ENCODE measurements at places on chromosomes 1 and 21. TPM values are rescaled to one million over a fixed set of nuclear protein-coding genes. Genes with fewer than 3 reads are reported as not detected.

DNA sequence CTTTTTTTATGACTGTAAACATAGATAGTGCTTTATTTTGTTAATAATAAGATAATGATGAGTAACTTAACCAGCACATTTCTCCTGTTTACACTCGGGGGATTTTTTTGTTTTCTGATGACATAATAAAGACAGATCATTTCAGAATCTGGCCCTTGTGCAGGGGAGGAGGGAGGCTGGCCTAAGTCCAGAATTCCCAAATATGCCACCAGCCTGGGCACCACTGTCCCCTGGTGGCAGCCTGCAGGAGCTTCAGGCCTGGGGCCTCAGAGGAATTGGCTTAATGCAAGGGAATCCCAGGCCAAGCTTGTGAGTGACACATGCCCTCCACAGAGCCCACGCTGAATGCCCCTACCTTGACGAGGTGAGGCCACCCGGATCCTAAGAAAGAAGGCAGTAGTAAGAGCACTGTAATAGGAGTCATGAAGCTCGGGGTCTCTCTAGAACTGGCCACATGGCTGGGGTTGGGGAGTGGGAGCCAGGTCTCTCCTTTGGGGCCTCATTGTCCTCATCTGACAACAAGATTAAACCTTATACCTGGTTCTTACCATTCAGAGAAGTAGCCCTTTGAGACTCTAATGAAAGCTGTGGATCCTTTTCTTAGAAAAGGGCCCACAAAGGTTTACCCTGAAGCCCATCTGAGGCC lies 24.1 kb downstream of the ETNK2 start:
- H3K36me3 ChIP-seq = no peaks in the 10 kb centered on the region
- H3K27me3 ChIP-seq = no peaks in the 10 kb centered on the region
- no peak overlapping the region for H3K27ac ChIP-seq

- H3K4me1 ChIP-seq = peaks cover 1% of the 10 kb centered on the region
- H3K27ac ChIP-seq = no peak overlapping the region
- DNase-seq = no peak
- H3K4me3 ChIP-seq = no peak overlapping the region
- H3K27me3 ChIP-seq = no peaks in the 10 kb centered on the region
Measured at GRCh38 chr1:239392271-239392670, 5.9 kb downstream of the CHRM3 start.

- H3K4me1 ChIP-seq = peaks cover 7% of the 10 kb centered on the region
- H3K27me3 ChIP-seq = no peaks in the 10 kb centered on the region
- H3K27ac ChIP-seq = peak overlapping the region; percentile 62
- H3K36me3 ChIP-seq = no peaks in the 10 kb centered on the region
- no peak overlapping the region for H3K4me3 ChIP-seq
- DNase-seq = peak; percentile 95
Measured at GRCh38 chr1:63674238-63674864, 81.1 kb downstream of the PGM1 start.

The PLA2G4A gene
- total RNA-seq = 19.0 TPM

DNA sequence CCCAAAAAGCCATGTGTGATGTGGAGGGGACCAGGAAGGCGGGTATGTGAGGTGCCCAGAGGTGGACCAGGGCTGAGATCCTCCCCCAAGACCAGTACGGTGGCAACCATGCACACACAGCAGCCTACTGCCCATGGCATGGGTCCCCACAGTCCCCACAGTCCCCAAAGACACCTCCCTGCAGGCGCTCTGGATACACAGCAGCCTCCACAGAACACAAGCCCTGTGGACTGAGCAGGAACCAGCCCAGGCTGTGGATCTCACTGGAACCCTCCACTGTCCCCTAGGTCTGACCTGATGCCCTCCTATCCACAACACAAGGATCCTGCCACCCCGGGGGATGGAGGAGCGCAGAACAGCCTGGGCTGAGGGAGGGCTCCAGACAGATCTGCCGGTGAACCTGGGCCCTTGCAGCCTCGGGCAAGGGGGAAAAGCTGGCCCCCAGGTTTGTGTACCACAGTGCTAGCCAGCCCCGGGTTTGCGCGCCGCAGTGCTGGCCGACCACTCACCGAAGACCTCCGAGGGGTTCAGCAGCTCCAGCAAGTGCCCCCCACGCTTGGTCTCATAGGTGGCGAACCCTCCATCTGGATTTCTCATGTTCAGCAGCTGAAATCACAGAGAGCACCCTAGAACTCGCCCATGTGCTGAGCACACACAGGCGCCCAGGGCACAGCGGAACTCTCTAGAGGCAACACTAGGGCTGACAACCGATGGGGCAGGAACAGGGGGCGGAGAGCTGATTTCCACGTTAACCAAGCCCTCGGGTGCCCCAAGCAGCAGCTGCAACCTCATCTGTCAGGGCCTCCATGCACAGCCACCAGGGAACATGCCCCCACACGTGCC lies 22.1 kb upstream of the SPATC1L start:
- H3K4me3 ChIP-seq = no peak overlapping the region
- no peaks in the 10 kb centered on the region for H3K27me3 ChIP-seq
- no peaks in the 10 kb centered on the region for H3K36me3 ChIP-seq
- DNase-seq = no peak
- H3K4me1 ChIP-seq = no peaks in the 10 kb centered on the region
- H3K27ac ChIP-seq = no peak overlapping the region

Measured in ovary (tissue), 10 donors.